ENCODE measurements at places on chromosomes 5 and 9. TPM values are rescaled to one million over a fixed set of nuclear protein-coding genes. Genes with fewer than 3 reads are reported as not detected.

Gene GABRA6
- not detected for total RNA-seq

Gene RNF224
- total RNA-seq = not detected

GRCh38 chr9:128208386-128208785, 5.2 kb downstream of the DNM1 start:
- no peaks in the 10 kb centered on the region for H3K36me3 ChIP-seq
- DNase-seq = no peak
- peaks cover 15% of the 10 kb centered on the region for H3K27me3 ChIP-seq
- no peak overlapping the region for H3K4me3 ChIP-seq
- no peak overlapping the region for H3K27ac ChIP-seq
- peaks cover 10% of the 10 kb centered on the region for H3K4me1 ChIP-seq

- no peaks in the 10 kb centered on the region for H3K36me3 ChIP-seq
- H3K4me1 ChIP-seq = no peaks in the 10 kb centered on the region
- no peak for DNase-seq
- no peak overlapping the region for H3K4me3 ChIP-seq
- H3K27me3 ChIP-seq = no peaks in the 10 kb centered on the region
Observed at GRCh38 chr5:157283434-157283833, 17.5 kb downstream of the CYFIP2 start.

- DNase-seq = peak; percentile 70
- no peaks in the 10 kb centered on the region for H3K27me3 ChIP-seq
- H3K4me1 ChIP-seq = peaks cover 60% of the 10 kb centered on the region
- peak overlapping the region; percentile 95 for H3K27ac ChIP-seq
Observed at GRCh38 chr9:130042406-130042884, 544 bp downstream of the FNBP1 start.

DNA sequence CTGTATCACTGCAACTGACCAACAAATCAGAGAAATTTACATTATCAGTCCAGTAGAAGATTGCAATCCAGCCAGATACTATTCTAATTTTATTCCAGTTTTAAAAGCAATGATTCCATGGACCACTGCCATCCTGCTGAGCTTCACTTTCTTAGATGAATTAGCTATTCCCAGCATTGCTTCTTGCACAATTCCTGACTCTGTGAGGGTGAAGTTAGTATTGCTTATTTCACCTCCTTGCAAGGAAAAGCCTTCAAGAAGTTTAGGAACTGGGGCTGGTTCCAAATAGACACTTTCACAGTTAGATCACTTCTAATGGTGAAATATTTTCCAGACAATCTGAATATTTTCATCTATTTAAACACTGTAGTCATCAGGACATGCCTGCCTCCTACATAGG, 338.6 kb upstream of the TNC start:
- H3K36me3 ChIP-seq = no peaks in the 10 kb centered on the region
- no peak for DNase-seq
- H3K4me1 ChIP-seq = no peaks in the 10 kb centered on the region
- H3K27ac ChIP-seq = no peak overlapping the region
- no peak overlapping the region for H3K4me3 ChIP-seq

- no peak overlapping the region for H3K4me3 ChIP-seq
- no peaks in the 10 kb centered on the region for H3K27me3 ChIP-seq
- DNase-seq = no peak
- H3K4me1 ChIP-seq = peaks cover 6% of the 10 kb centered on the region
Observed at GRCh38 chr5:99614888-99615287, 686.1 kb upstream of the CHD1 start.

- H3K4me1 ChIP-seq = no peaks in the 10 kb centered on the region
- no peak overlapping the region for H3K4me3 ChIP-seq
- H3K36me3 ChIP-seq = no peaks in the 10 kb centered on the region
- DNase-seq = peak; percentile 64
Observed at GRCh38 chr9:35859310-35859989, 10.8 kb downstream of the OR13J1 start.

DNA sequence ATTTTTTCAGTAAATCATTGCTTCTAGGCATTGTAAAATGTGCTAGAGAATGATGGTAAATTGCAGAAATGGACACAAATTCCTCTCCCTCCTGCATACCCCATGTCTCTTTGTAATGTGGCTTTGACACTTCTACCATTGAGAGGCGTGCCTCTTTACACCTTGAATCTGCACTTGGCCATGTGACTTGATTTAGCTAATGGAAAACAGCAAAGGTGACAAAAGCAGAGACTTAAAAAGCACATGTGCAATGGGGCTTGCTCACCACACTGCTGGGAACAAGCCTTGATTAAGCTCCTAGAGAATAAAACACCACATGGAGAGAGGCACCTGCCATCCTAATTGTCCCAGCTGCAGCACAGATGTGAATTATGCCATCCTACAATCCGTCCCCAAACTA, 69.9 kb upstream of the NAA35 start:
- no peak overlapping the region for H3K27ac ChIP-seq
- DNase-seq = no peak
- H3K4me1 ChIP-seq = no peaks in the 10 kb centered on the region
- no peaks in the 10 kb centered on the region for H3K27me3 ChIP-seq

GRCh38 chr9:98707166-98708102, 1.3 kb downstream of the GABBR2 start:
- H3K4me3 ChIP-seq = no peak overlapping the region
- H3K36me3 ChIP-seq = no peaks in the 10 kb centered on the region
- peaks cover 29% of the 10 kb centered on the region for H3K27me3 ChIP-seq
- no peak for DNase-seq
- H3K4me1 ChIP-seq = peaks cover 24% of the 10 kb centered on the region

- DNase-seq = no peak
- H3K4me1 ChIP-seq = peaks cover 5% of the 10 kb centered on the region
- H3K4me3 ChIP-seq = no peak overlapping the region
- no peak overlapping the region for H3K27ac ChIP-seq
- H3K36me3 ChIP-seq = no peaks in the 10 kb centered on the region
Observed at GRCh38 chr5:166341740-166342337, 1949.6 kb upstream of the WWC1 start.

DNA sequence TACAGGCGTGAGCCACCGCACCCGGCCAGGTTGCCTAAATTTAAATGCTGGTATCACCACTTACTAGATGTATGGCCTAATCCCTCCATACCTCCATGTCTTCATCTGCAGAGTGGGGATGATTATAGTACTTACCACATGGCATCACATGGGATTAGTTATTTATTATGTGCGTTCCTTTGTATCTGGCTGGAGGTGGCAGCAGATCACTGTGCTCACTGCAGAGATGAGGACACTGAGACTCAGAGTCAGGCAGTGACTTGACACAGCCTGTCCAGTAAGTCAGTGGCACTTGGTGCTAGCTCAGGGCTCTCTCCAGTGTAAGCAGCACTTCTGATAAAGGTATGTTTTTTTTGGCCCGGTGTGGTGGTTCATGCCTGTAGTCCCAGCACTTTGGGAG, 38.4 kb upstream of the HAND1 start:
- H3K27me3 ChIP-seq = no peaks in the 10 kb centered on the region
- no peaks in the 10 kb centered on the region for H3K36me3 ChIP-seq

GRCh38 chr5:38290028-38290653, 31.8 kb downstream of the EGFLAM start:
- H3K36me3 ChIP-seq = no peaks in the 10 kb centered on the region
- DNase-seq = no peak
- H3K4me1 ChIP-seq = no peaks in the 10 kb centered on the region
- no peak overlapping the region for H3K4me3 ChIP-seq
- no peaks in the 10 kb centered on the region for H3K27me3 ChIP-seq

DNA sequence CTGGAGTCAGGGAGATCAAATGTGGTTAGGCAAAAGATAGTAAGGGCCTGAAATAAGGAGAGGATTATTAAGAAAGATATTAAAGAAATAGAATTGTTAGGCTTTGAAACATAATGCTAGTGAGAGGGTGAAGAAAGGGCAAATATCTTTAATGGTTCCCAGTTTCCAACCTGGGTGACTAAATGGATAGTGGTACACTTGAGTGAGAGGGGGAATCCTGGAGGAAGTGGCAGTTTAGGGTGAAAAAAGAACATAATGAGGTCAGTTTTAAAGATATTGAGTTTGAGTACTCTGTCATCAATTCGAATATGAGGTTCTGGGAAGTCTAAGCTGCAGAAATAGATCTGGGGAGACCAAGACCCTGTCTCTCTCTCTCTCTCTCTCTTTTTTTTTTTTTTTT, 18.9 kb downstream of the DNAI1 start:
- no peak overlapping the region for H3K4me3 ChIP-seq
- H3K27ac ChIP-seq = no peak overlapping the region
- no peaks in the 10 kb centered on the region for H3K36me3 ChIP-seq
- no peaks in the 10 kb centered on the region for H3K4me1 ChIP-seq
- no peaks in the 10 kb centered on the region for H3K27me3 ChIP-seq
- DNase-seq = no peak

- no peak overlapping the region for H3K4me3 ChIP-seq
- no peaks in the 10 kb centered on the region for H3K27me3 ChIP-seq
- no peak overlapping the region for H3K27ac ChIP-seq
- no peaks in the 10 kb centered on the region for H3K36me3 ChIP-seq
- no peaks in the 10 kb centered on the region for H3K4me1 ChIP-seq
- DNase-seq = no peak
Observed at GRCh38 chr5:65818592-65818991, 96.6 kb downstream of the NLN start.
